ENCODE measurements at places on chromosomes 11 and 22.
A peak's percentile ranks its signal among the peaks of the same experiment; 100 is the strongest.

- no peak for DNase-seq
Observed at GRCh38 chr22:30402028-30402765, 5.4 kb downstream of the SEC14L2 start.

- DNase-seq = peak; percentile 63
Observed at GRCh38 chr11:107496011-107496410, 38.4 kb upstream of the CWF19L2 start.

- no peak for DNase-seq
Observed at GRCh38 chr11:12473381-12473780, 96.0 kb downstream of the PARVA start.

DNA sequence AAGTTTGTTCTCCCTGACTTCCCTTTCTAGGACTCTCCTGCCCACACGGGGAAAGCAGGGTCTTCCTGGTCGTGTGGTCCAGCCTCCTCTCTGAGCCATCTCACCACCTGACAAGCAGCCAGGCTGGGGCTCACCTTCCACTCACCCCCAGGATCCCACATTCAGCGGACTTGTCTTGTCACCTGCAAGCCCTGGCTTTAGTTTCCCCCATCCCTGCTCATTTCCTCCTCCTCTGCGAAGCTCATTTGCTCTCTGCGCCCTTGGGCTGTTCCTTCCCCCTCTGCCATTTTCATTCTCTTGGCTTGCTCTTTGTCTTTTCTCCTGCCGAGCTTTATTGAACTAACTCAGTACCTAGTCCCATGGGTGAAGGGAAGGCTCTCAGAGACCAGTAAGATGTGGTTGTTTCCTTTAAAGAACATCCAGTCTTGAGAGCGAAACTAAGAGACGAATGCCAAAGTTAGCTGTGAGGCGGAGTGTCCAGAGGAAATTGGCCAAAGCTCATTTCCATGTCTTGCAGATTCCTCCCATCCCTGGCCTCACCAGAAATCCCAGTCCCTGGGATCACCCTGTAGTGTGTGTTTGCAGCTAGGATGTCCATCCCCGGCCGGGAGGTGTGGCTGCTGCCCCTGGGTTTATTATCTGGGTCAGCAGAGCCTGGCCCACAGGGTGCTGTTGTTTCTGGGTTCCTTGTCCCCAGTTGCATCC, 2.0 kb downstream of the ST14 start:
- DNase-seq = no peak

DNA sequence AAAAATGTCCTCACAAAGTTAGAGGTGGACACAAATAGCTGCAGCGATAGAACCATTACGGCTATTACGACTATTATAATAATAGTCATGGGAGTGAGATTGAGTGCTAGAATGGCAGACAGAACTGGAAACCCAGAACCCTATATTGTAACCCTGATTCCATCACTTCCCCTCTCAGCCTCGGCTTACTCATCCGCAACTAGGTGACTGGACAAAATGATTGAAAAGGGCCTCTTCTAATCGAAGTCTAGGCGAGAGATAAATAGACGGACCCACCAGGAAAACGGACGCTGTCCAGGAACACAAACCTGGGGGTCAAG, 629 bp downstream of the PSMA1 start:
- peak; percentile 52 for DNase-seq

- no peak for DNase-seq
Observed at GRCh38 chr22:32043391-32043790, 330 bp downstream of the SLC5A1 start.

- no peak for DNase-seq
Observed at GRCh38 chr11:60251485-60252212, 8.7 kb upstream of the MS4A4E start.

GRCh38 chr22:49402169-49402568, 425.5 kb downstream of the BRD1 start:
- no peak for DNase-seq

GRCh38 chr11:85725510-85726258, 39.7 kb upstream of the CCDC89 start:
- DNase-seq = peak; percentile 92

GRCh38 chr11:132981131-132981956, 551.0 kb downstream of the OPCML start:
- DNase-seq = no peak

- no peak for DNase-seq
Observed at GRCh38 chr11:104323841-104324240, 159.9 kb upstream of the PDGFD start.

- peak; percentile 78 for DNase-seq
Observed at GRCh38 chr11:128956401-128957201, 13.9 kb upstream of the TP53AIP1 start.

All from fibroblast of mammary gland (primary cell).